ENCODE measurements at places on chromosomes 4 and X.
A peak's percentile ranks its signal among the peaks of the same experiment; 100 is the strongest.

DNA sequence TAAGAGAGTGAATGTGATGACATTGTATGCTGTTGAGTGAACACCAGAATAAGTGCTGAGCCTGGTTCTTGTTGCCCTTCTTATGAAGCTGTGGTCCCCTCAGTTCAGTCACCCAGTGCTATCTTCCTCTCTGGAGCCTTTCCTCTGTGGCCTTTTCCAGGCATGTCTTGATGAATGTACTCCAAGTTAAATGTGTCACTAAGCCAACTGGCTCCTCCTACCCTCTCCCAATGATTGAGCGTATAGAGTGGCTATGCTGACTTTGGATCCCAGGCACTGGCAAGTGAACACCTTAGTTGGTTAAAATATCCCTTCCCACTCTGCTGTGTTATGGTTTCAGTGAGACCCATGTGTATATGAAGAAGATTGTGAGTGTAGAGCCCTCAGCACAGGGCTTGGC is 134.1 kb upstream of the MAMLD1 start:
- no peak for DNase-seq

- DNase-seq = no peak
These were observed 16.8 kb upstream of the FAM241A start for GRCh38 chr4:112128452-112128851.

DNA sequence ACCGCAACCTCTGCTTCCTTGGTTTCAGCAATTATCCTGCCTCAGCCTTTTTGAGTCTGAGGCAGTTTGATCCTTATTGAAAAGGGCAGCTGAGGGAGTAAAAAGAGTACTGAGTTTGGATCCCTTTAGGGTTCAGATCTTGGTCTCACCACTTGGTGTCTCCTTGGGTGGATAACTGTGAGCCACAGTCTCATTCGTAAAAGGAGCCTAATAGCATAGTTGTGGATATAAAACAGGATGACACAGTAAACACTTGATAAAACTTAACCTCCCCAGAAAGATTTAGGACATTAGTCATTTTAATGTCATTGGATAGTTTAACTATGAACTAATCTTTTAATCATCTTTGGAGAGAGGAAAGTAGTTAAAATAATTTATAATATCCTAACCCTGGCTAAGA is 173.0 kb downstream of the ANK2 start:
- DNase-seq = no peak

DNA sequence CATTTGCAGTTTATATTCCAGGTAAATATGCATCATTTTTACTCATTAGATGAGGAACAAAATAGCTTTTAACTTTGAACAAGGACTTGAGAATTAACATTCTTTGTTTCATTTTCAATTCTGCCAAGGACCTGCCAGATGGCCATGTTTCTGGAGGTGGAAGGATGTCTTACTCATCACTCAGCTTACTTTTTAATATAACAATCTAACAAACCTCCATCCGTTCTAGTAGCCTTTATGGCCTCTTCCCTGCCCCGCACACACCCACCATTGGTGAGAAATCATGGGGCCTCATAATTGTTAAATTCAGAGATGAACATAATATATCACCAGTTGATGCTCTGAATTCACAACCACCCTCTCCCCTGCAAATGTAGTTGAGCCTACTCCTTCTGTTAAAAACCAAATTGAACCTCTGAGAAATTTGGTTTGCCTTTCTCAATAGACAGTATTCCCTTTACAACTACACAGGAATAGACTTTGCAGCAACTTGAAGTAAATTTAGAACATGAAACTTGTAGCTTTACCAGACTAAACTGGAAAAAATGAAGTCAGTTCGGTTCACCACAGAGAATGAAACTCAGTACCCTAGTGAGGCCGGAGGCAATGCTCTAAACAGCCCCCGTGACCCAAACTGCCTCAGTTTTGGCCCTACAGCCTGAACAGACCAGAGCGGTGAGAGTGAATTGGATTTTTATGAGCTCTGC is 50.1 kb upstream of the ACSL4 start:
- DNase-seq = no peak

- no peak for DNase-seq
These were observed 1512.0 kb downstream of the ARAP2 start for GRCh38 chr4:34732176-34732950.

- no peak for DNase-seq
These were observed 57.2 kb downstream of the BMP15 start for GRCh38 chrX:50967736-50968135.

DNA sequence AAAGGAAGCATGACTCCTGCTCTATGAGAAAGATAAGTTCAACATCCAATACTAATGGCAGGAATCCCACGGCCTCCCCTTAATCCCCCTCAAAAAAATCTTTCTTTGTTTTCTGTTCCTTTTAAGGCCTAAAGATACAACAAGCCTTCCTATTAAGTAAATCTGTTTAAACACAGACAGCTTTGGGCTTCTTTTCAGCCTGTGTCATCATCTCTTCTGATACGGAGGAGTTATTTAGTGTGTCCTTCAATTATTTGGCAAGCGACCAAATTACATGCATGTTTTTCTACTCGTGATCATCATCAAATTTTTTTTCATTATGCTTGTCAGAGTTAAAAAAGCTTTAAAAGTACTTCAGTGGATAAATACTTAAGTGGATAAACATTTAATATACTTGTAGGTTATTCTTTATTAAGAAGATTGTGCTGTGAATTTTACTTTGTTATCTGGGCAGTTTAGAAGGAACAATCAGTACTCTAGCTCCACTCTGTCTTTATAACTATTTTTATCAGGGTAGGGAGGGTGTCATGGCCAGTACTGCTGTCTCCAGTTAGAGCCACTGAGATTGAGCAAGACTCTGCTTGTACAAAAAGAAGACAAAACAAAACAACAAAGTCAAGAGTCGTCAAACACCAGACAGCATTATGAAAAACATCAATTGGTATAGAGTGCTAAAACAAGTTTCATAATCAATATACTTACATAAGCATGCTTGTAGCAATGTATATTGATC is 210.7 kb downstream of the PRR32 start:
- no peak for DNase-seq

- no peak for DNase-seq
These were observed 12.2 kb downstream of the TET2 start for GRCh38 chr4:105158837-105159236.

DNA sequence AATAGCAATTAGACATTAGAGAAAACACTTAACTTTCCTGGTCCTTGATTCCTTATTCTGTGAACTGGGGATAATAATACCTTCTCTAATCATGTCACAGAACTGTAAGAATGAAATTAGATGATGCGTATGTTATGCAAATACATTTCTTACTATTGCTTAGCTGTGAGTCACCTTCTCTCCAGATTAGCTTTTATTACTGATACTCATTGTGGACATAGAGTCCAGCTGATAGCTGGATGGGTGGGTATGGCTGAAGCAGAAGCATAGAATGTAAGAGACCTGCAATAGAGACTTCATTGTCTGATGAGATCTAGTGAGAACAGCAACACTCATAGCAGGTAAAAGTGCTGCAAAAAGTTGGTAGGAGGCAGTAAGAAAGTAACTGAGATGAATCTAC is 437.2 kb upstream of the ZFP42 start:
- no peak for DNase-seq

- DNase-seq = peak; percentile 81
These were observed at the start of gene CNOT6L for GRCh38 chr4:77818602-77819403. Gene CNOT6L (minus strand): TSS chr4:77819368. CDS start chr4:77819308, 60 bp downstream.

Data from effector CD4-positive, alpha-beta T cell (primary cell).